Activated CD4-positive, alpha-beta T cell treated with anti-CD3 and anti-CD28 coated beads, Interleukin-2, amount 10 ng/mL, durations not matched to agents 7 days and 5 days (primary cell): ENCODE measurements at places on chromosomes 11 and 22. TPM values are rescaled to one million over a fixed set of nuclear protein-coding genes. Genes with fewer than 3 reads are reported as not detected.

The IFITM1 gene
- 1,465 TPM for total RNA-seq

The PDE2A gene
- 0.48 TPM for total RNA-seq

The IL10RA gene
- total RNA-seq: 161 TPM

The APOA4 gene
- total RNA-seq: not detected

The CYB5R2 gene
- 0.82 TPM for total RNA-seq

The MORC2 gene
- total RNA-seq: 49.4 TPM

GRCh38 chr11:61279934-61280659 is 15.0 kb downstream of the VWCE start:
- H3K27me3 ChIP-seq: no peaks in the 10 kb centered on the region
- no peaks in the 10 kb centered on the region for H3K4me1 ChIP-seq
- no peaks in the 10 kb centered on the region for H3K36me3 ChIP-seq
- H3K4me3 ChIP-seq: no peak overlapping the region
- no peak for DNase-seq
- H3K27ac ChIP-seq: no peak overlapping the region

GRCh38 chr11:100630898-100631297 is 56.2 kb upstream of the ARHGAP42 start:
- no peaks in the 10 kb centered on the region for H3K4me1 ChIP-seq
- no peak overlapping the region for H3K4me3 ChIP-seq
- H3K36me3 ChIP-seq: no peaks in the 10 kb centered on the region

- peaks cover 37% of the 10 kb centered on the region for H3K4me1 ChIP-seq
- no peaks in the 10 kb centered on the region for H3K36me3 ChIP-seq
- peak overlapping the region; percentile 93 for H3K27ac ChIP-seq
- H3K4me3 ChIP-seq: peak overlapping the region; percentile 83
Observed at GRCh38 chr11:59550368-59550841, 39.1 kb downstream of the OR4D9 start.

GRCh38 chr22:46066691-46067090 is 83.6 kb upstream of the PPARA start:
- H3K4me3 ChIP-seq: no peak overlapping the region
- H3K27me3 ChIP-seq: no peaks in the 10 kb centered on the region
- peaks cover 3% of the 10 kb centered on the region for H3K36me3 ChIP-seq
- no peak overlapping the region for H3K27ac ChIP-seq
- DNase-seq: no peak
- peaks cover 39% of the 10 kb centered on the region for H3K4me1 ChIP-seq

- no peak overlapping the region for H3K4me3 ChIP-seq
- H3K36me3 ChIP-seq: no peaks in the 10 kb centered on the region
- peaks cover 20% of the 10 kb centered on the region for H3K27me3 ChIP-seq
Observed at GRCh38 chr11:78694152-78694551, 119.5 kb upstream of the NARS2 start.

GRCh38 chr11:117584056-117584830 is 212.8 kb downstream of the DSCAML1 start:
- no peak overlapping the region for H3K4me3 ChIP-seq
- no peaks in the 10 kb centered on the region for H3K36me3 ChIP-seq
- H3K27ac ChIP-seq: no peak overlapping the region
- H3K27me3 ChIP-seq: peaks cover 2% of the 10 kb centered on the region

- DNase-seq: no peak
- no peak overlapping the region for H3K4me3 ChIP-seq
- no peaks in the 10 kb centered on the region for H3K36me3 ChIP-seq
- peaks cover 14% of the 10 kb centered on the region for H3K4me1 ChIP-seq
- no peak overlapping the region for H3K27ac ChIP-seq
- peaks cover 27% of the 10 kb centered on the region for H3K27me3 ChIP-seq
Observed at GRCh38 chr11:13114566-13115379, 105.7 kb downstream of the RASSF10 start.

DNA sequence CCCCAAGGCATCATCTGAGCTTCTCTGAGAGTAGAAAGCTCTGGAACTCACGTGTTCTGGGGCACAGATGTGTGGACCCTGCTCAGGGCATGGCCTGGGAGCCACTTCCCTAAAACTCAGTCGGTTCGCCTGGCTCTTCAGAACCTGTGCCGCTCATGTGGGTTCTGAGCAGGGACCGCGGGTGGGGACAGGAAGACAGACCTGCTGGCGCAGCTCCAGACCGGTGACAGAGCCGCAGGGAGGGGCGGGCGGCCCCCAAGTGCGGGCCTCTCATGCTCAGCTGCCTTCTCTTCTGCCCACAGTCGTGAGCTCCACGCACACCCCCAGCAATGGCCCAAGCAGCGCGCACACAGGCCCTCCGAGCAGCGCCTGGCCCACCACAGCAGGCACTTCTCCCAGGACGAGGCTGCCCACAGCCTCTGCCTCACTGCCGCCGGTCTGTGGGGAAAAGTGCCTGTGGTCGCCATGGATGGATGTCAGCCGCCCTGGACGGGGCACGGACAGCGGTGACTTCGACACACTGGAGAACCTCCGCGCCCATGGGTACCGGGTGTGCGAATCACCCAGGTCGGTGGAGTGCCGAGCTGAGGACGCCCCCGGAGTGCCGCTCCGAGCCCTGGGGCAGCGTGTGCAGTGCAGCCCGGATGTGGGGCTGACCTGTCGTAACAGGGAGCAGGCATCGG is 24.2 kb downstream of the MUC5AC start:
- H3K27me3 ChIP-seq: no peaks in the 10 kb centered on the region
- no peak overlapping the region for H3K27ac ChIP-seq
- DNase-seq: no peak
- no peaks in the 10 kb centered on the region for H3K4me1 ChIP-seq
- no peaks in the 10 kb centered on the region for H3K36me3 ChIP-seq
- H3K4me3 ChIP-seq: no peak overlapping the region

DNA sequence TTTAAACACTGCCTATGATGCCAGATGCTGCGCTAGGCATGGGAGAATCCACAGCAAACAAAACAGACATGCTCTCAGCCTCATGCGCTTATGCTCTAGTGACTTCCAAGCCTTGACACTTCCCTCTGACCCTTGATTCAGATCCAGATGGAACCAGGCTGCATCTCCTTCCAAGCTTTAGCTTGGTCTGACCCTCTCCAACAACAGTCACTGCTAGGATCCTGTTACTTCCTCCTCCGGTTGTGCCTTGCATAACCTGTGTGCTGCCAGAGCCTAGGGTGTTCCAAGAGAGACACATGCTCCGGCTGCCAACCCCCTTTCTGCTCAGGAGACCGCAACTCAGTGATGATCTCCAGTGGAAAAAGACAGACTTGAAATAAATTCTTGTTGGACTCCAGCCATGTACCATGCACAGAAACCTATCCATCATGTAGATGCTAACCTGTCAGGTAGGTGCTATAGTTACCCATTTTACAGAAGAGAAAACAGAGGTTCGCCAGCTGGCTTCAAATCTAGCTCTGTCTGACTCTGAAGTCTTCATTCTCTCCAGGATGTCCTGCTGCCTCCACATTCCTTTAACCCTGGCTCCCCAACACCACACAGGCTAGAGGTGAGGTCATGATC is 136.3 kb upstream of the TEAD1 start:
- H3K36me3 ChIP-seq: no peaks in the 10 kb centered on the region
- H3K27me3 ChIP-seq: peaks cover 3% of the 10 kb centered on the region
- no peak for DNase-seq
- H3K27ac ChIP-seq: no peak overlapping the region
- H3K4me1 ChIP-seq: no peaks in the 10 kb centered on the region

- peaks cover 2% of the 10 kb centered on the region for H3K27me3 ChIP-seq
- H3K36me3 ChIP-seq: no peaks in the 10 kb centered on the region
- DNase-seq: no peak
- no peaks in the 10 kb centered on the region for H3K4me1 ChIP-seq
Observed at GRCh38 chr11:134757633-134758032, 345.6 kb upstream of the B3GAT1 start.

GRCh38 chr11:132942611-132943356 is 589.5 kb downstream of the OPCML start:
- no peak overlapping the region for H3K27ac ChIP-seq
- no peak for DNase-seq
- H3K36me3 ChIP-seq: no peaks in the 10 kb centered on the region

GRCh38 chr22:24216541-24217209 is 28.2 kb downstream of the GGT5 start:
- H3K4me3 ChIP-seq: no peak overlapping the region
- H3K27ac ChIP-seq: no peak overlapping the region
- H3K36me3 ChIP-seq: no peaks in the 10 kb centered on the region
- DNase-seq: no peak
- H3K4me1 ChIP-seq: no peaks in the 10 kb centered on the region
